ENCODE measurements at places on chromosomes 1 and 21.

DNA sequence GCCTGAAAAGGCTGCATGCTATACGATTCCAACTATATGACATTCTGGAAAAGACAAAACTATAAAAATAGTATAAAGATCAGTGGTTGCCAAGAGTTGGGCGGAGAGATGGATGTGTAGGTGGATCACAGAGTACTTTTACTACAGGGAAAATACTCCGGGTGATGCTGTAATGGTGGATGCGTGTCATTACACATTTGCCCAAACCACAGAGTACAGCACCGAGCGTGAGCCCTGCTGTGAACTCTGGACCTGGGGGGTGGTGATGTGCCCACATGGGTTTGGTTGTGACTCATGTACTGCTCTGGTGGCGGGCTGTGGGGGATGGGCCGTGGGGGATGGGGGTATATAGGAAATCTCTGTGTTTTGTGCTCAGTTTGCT is 162.7 kb upstream of the COL6A1 start:
- peak; percentile 95 for DNase-seq

- DNase-seq, result no peak
Observed at GRCh38 chr1:1215080-1215676, 1.2 kb upstream of the TNFRSF4 start.

DNA sequence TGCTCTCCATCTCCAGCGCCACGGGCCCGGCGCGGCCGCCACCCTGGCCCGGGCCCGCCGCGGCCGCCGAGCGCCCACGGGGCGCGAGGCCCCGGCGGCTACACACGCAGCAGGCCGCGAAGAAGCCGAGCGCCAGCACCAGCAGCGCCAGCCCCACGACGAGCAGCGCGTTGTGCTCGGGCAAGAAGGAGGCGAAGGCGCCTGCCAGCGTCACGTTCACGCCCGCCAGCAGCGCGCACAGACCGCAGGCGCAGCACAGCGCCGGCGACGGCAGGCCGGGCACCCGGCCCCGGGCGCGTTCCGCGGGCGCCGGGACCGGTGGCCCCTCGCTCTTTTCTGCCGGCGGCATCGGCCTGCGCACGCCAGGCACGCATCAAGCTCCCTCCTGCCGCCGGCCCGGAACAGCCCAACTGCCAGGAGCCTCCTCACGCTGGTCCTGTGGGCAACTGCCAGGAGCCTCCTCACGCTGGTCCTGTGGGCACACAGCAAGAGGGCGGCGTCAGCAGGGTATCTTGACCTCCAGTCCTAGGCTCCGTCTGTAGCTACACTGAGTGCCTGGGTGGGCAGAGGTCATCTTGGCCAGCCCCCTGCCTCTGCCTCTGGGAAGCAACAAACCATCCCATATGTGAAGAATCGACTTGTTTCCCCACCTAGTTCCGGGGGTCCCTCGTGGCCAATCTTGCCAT is 18.1 kb downstream of the KNCN start:
- DNase-seq, result no peak

- DNase-seq, result no peak
Observed at GRCh38 chr21:27371975-27372331, 405.1 kb upstream of the ADAMTS5 start.

- DNase-seq, result no peak
Observed at GRCh38 chr1:39859859-39860812, 23.2 kb downstream of the TRIT1 start.

DNA sequence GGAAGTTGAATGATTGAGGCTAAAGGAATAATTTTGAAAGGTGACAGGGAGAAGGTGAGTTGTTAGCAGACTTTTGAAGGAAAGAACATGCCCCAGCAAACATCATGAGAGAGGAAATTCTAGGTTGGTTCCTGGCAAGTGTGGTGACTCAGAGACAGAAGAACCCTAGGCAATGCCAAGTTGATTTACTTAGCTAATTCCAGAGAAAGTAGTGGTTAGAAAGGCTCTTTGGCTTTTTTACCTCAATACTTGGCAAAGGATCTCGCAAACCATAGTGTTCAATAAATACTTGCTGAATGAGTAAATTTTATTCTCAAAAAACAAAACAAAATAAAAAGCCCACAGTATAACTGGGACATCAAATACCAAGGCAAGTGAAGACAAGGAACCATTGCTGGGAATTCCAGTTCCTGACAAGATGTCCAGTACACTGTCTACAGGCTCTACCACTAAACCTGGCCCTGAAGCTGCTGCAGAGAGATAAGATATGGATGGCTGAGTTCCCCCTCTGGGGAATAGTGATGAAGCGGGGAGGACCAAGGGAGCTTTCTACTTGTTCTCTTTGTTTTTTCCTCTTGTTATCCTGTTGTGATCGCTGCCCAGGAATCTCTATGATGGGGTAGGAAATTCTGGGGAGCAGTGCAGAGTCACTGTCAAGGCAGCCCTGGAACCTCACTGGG is 48.2 kb downstream of the IL12RB2 start:
- DNase-seq, result peak; percentile 45

GRCh38 chr1:227899820-227900449 is 47.8 kb downstream of the WNT9A start:
- DNase-seq, result no peak

DNA sequence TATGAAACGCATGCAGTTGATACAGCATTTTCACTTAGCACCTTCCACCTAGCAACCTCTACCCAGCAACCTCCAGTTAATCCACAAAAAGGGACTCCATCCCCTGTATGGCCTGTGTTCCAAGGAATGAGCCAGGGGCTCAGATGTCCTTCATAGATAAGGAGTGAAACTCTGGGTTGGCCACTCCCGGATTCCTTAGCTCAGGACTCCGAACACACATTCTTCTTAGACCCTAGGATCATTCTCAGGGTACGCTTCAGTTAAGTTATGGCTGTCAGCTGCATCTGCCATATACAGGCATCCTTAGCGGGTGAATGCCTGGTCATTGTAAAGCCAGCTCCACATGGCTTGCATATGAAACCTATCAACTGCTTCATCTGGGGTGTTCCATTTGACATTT is 15.9 kb upstream of the IFI6 start:
- DNase-seq, result no peak

GRCh38 chr1:232557502-232558191 is 72.3 kb downstream of the SIPA1L2 start:
- no peak for DNase-seq

DNA sequence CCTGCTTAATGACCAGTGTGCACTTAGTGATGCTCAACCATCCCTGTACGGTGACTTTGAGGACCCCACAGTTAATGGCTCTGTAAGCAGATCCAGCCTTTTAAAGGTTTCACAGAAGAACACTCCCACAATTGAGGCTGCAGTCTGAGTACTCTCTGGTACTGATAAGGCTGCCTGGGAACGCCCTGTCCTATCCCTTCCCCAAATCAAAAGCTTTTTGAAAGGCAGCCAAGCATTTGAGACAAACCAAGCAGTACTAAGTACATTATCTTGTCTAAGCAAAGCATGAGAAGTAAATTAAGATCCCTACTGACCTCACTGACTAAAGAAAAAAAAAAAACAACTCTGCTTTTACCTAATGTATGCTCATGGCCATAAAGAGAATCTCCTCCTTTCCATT is 60.7 kb downstream of the SH3GLB1 start:
- DNase-seq, result no peak
